GDM1 (cell line): ENCODE measurements at places on chromosomes 11 and 22.

DNA sequence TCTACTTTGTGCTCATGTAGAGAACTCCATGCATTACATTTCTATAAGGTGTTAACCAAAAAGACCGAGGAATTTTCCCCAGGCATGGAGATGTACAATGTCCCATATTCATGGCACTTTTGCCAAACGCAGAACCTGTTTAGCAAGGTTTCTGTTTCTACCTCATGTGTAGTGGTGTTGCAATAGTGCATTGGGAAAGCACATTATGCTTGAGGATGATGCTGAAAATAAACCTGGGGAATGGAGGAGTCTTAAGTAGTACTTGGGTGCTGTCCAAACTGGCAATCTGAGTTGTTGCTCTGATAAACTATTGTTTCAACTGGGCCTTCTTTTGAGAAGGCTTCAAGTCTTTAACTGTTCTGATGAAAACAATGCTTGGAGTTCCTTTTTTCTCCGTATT lies 11.5 kb upstream of the MUC15 start:
- DNase-seq: no peak

GRCh38 chr22:27134315-27134701 lies 476.9 kb downstream of the MIAT start:
- DNase-seq: peak; percentile 67

DNA sequence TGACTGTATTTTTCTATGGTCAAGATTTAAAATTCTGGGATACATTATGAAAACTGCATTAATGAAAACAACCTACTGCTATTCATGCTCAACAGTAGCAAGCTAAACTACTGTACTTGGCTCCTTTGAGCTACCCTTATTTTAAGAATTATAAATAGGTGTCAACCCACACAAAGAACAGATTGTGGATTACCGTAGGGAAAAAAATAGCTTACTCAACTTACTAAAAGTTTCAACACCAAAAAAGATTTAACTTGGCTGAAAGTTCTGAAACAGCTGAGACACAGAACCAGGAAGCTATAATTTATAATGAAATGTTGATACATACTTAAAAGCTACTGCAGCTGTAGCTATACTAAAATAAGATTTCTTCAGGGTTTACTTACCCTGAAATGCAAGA lies 10.1 kb downstream of the LIN7C start:
- DNase-seq: no peak

GRCh38 chr22:19891317-19892256 lies 36.9 kb upstream of the GNB1L start:
- DNase-seq: peak; percentile 23

DNA sequence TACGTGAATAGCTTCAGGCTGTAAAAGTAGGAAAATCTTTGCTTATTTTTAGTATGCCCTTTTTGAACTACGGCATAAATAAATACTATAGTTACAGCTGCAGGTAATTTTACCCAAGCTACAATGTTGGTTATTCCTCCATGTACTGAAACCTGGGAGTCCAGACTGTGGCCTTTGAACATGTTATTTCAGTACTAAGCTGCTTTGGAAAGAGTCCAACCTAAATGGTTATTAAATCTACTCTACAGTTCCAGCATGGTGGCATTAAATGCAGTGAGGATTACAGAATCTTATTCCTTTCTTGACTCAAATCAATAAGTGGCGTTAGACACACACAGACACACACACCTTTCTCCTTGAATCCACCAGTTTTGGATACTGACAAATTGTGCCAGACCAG lies 165.1 kb downstream of the MSANTD4 start:
- DNase-seq: no peak

DNA sequence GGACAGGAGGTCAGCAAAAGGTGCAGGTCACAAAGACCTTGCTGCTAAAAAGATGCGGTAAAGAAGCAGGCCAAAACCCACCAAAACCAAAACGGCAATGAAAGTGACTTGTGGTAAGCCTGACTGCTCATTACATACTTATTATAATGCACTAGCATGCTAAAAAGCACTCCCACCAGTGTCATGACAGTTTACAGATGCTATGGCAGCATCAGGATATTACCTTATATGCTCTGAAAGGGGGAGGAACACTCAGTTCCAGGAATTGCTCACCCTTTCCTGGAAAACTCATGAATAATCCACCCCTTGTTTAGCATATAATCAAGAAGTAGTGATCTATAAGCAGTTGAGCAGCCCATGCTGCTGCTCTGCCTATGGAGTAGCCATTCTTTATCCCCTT lies 45.2 kb upstream of the SLC5A12 start:
- no peak for DNase-seq

- DNase-seq: no peak
Observed at GRCh38 chr22:41770715-41771468, 29.6 kb upstream of the CCDC134 start.

- no peak for DNase-seq
Observed at GRCh38 chr11:107196732-107197131, 178.5 kb upstream of the GUCY1A2 start.

GRCh38 chr11:71236836-71237475 lies 15.4 kb downstream of the SHANK2 start:
- DNase-seq: no peak

DNA sequence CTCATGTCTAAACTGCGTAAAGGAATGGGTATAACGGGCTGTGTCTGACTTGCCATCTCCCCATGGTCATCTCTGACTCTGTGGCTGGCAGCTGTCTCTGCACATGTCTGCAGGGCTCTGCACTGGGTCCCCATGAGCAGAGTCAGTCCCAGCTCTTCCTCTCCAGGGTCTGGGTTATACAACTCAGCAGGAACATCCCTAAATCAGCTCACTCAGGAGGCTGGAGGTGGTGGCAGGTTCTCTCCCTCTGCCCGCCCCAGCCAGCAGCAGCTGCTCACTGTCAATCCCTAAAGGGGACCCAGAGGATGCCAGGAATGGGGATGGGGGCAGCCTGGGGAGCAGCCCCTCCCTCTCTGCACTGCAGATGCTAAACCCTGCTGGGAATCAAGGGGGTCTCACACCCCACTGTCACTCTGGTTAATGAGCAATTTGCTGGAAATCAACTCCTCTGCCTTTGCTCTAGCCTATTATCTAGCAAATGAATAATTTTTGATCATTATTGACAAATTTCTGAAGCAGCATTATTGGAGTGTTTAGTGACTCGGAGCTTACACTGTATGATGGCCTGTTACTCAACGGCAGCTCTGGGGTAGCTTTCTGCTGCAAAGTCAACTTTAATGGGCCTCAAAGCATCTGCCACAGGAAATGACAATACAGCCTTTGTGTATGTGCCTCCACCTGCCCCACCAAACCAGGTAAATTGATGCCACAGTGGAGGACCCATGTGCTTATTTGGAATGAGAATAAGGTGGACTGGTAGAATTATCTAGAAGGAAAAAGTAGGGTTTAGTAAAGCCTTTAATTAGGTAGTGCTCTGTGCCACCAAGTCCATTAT lies 55.7 kb upstream of the SHANK2 start:
- no peak for DNase-seq

GRCh38 chr11:17972987-17973386 lies 39.9 kb downstream of the SERGEF start:
- DNase-seq: no peak

GRCh38 chr11:61049063-61049377 lies 53.3 kb upstream of the CD5 start:
- no peak for DNase-seq

DNA sequence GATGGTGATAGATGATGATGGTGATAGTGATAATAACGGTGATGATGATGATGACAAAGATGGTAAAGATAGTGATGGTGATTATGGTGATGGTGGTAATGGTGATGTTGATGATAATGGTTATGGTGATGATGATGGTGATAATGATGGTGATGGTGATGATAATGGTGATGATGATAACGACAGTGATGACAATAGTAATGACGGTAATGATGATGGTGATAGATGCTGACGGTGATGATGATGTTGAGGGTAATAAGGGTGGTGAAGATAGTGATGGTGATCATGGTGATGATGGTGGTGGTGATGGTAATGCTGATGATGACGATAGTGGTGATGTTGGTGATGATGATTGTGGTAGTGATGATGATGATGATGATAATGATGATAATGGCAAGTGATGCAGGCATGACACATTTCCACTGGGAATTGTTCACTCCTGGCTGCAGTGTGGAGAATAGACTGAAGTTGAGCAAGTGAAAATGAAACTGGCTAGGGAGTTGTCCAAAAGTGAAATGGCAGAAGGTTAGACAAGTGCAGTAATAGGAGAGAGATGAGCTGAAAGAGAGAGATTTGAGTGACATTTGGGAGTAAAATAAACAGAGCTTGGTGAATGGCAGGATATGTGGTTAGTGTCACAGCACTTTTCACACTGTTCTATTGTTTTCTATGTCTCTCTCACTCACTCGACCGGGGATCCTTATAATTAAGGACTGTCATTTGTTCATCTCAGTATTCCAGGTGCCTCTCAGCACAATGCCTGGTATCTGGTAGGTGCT lies 992.5 kb downstream of the OPCML start:
- no peak for DNase-seq

GRCh38 chr22:22043296-22044078 lies 60.9 kb upstream of the TOP3B start:
- no peak for DNase-seq

- DNase-seq: no peak
Observed at GRCh38 chr11:78138694-78139421, 568 bp downstream of the ALG8 start.

GRCh38 chr11:20652150-20652806 lies 17.1 kb upstream of the NELL1 start:
- DNase-seq: no peak

GRCh38 chr11:75320643-75321042 lies 30.8 kb downstream of the ARRB1 start:
- DNase-seq: no peak

DNA sequence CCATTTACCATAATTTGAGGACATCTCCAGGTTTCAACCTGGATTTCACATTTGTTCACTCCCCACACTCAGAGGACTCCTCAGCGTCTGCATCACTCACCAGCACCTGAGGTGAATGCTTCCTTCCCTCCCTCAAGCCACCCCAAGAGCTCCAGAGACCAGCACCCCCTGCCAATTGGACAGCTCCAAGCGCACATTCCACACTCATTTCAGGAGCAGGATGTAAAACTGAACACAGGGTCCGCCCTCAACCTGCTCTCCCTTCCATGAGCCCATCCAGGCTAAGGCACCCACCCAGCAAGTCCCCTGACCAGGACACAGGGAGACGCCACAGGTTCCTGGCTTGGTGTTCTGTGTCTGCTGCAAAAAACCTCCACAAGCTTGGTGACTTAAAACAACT lies 3.9 kb downstream of the SCGB1D1 start:
- no peak for DNase-seq

GRCh38 chr22:19668748-19669147 lies 45.6 kb upstream of the SEPTIN5 start:
- DNase-seq: no peak

- no peak for DNase-seq
Observed at GRCh38 chr11:59262177-59262818, 49.6 kb upstream of the MPEG1 start.

GRCh38 chr22:22855617-22856308 lies 31.9 kb upstream of the IGLL5 start:
- no peak for DNase-seq

- DNase-seq: no peak
Observed at GRCh38 chr11:110305169-110306018, 9.0 kb upstream of the RDX start.

GRCh38 chr11:70935006-70935768 lies 317.2 kb downstream of the SHANK2 start:
- DNase-seq: no peak

DNA sequence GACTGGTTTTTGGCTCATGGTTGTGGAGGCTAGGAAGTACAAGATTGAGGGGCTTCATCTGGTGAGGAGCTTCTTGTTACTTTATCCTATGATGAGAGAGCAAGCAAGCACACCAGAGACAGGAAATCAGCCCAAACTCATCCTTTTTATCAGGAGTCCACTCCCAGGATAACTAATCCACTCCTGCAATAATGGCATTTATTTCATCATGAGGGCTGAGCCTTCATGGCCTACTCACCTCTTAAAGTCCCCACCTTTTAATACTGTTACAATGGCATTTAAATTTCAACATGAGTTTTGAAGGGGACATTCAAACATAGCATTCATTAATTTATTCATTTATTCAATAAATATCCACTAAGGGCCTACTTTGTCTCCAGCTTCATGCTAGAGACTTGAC lies 60.9 kb downstream of the PARVA start:
- no peak for DNase-seq

- no peak for DNase-seq
Observed at GRCh38 chr22:42967933-42968332, 47.0 kb downstream of the PACSIN2 start.

- no peak for DNase-seq
Observed at GRCh38 chr11:102476812-102477211, 24.2 kb upstream of the TMEM123 start.

DNA sequence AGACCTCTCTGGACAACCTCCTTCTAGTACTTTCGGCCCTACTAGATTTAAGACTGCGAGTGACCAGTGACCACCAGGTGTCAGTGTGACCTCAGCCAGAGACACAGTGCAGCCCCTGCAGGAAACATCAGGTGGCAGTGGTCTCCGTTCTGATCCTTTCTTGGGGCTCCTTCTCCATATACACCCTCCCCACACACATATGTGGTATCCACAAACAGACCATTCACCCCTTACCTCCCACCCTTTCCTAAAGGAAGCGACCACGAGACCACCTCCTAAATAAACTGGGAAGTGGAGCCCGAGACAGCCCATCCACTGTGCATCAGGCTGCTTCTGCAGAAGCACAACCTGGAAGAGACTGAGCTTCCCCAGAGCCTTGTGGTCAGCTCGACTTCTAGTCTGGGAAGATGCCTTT lies 38.5 kb upstream of the CYP2D6 start:
- DNase-seq: peak; percentile 70

DNA sequence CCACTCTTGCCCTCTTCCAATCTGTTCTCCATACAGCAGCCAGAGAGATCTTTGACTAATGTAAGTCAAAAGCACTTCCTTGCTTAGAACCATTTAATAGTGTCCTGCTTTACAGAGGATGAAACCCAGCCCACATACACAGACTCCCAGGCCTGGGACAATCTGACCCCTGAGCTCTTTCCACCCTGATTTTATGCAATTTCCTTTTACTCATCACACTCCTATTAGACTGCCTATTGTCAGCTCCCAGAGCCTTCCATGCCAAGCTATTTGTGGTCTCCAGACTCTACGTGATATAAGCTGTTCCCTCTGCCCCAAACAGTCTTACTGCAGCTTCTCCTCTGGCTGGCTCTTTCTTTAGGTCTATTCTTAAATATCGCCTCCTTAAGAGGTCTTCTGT lies 28.1 kb downstream of the ME3 start:
- DNase-seq: no peak
